Central memory CD4-positive, alpha-beta T cell (primary cell): ENCODE measurements at places on chromosomes 11 and 22.

- DNase-seq: no peak
Observed at GRCh38 chr11:83847467-83848034, 561.4 kb upstream of the CCDC90B start.

DNA sequence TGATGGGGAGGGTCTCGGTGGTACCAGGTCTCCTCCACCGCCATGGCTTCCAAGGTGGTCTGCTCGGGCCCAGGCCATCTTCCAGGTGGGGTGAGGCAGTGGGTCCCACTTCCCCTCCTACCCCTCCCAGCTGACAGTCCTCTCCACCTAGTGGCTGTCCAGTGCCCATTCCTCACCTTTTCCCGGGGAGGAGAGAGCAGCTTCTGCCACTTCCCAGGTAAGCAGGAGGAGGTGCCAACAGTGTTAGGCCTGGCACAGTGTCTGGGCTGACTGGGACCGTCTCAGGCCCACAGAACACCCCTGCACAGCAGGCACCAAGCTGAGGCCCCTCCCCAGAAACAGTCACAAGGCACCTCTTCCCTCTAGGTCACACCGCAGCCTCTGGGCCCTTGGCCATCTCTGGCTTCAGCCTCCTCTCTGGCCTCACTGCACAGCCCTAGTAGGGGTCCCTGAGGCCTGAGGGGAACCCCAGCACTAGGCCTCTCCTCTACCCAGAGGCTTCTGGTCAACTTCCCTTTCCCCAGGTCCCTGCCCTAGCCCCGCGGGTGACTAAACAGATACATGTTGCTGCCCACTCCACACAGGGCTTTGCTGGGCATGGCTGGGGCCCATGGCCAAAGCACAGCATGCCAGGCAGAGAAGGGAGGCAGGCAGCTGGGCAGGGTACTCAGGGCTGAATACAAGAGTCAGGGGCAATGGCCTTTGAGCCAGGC, 2.3 kb upstream of the ANKRD13D start:
- no peak for DNase-seq

DNA sequence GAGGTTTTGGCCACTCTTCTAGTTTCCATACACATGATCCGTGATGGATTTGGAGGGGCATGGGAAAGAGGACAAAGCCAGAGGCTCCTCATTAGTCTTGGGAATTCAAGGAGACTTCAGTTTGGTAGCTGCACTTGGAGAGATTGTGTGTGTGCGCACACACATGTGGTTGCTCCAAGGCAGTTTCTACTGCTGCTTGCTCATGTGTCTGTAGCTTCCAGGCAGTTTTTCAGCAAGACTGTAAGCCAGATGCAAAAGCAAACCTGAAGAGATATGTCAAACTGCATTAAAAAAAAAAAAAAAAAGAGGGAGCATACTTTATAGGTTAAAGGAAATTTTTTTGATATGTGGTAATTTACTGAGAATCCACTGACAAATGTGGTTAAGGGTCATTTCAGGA, 95.7 kb downstream of the OSBP2 start:
- DNase-seq: no peak

- no peak for DNase-seq
Observed at GRCh38 chr11:86916330-86916729, 38.9 kb downstream of the FZD4 start.

GRCh38 chr22:38886333-38886732, 14.3 kb upstream of the CBX6 start:
- DNase-seq: no peak

GRCh38 chr22:23984430-23984829, 4.5 kb downstream of the GSTT2 start:
- no peak for DNase-seq

DNA sequence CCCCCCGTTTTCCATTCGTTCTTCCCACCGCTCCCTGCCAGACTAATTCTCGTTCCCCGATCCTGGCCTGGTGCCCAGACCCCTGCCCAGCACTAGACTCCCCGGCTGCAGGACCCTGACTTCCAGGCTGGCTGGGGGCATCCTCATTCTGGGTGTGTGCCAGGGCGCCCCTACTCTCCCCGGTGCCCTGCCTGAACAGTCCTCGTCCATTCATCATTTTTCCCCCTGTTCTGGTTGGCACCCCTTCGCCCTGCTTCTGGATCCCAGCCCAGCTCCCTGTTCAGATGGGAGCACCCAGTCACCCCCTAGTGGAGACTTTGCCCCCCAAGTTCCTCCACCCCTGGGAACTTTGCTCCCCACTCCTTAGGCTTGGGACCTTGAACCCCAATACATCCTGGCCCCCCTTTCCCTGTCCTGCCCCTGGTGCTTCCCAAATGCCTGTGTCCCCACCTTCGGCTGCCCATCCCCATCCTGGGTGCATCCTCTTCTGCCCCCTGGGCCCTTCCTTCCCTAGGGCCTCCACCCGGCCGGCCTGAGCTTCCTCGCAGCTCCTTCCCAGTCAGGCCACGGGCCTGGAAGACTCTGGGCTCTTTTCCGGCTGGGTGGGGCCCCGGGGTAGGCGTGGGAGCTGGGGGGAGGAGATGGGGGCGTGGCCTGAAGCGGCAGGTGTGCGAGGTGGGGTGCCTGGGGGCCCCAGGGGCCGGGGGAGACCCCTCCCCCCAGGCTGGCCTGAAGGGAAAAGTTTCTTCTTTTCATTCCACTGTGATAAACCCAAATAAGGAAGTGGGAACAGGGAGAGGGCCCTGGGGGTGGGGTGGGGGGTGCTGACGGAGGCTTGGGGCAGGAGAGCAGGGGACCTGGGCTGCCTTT, 908 bp downstream of the PLCB3 start:
- no peak for DNase-seq

- no peak for DNase-seq
Observed at GRCh38 chr11:73317373-73317772, 9.3 kb downstream of the ARHGEF17 start.

GRCh38 chr11:35165423-35166368, 26.7 kb downstream of the CD44 start:
- DNase-seq: peak; percentile 98

GRCh38 chr11:46026606-46027293, 94.5 kb downstream of the PHF21A start:
- no peak for DNase-seq

DNA sequence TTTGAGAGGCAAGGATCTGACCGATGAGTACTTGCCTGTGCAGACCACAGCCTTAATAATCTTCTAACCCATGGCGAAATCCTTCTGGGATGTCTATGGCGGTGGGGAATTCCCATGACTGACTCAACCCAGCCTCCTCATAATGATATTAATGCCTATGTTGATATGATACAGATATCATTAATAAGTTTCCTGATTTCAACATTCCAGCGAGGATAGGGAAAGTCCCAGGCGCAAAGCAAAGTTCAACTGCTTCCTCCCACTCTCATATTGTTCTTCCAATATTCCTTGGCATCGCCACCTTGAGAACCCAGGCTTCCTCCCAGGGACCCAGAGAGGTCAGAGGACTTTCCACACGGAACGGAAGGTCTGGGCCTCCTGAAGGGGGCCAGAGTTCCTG, 110.3 kb upstream of the TMEM45B start:
- DNase-seq: no peak

GRCh38 chr11:68004551-68005335, 846 bp upstream of the UNC93B1 start:
- no peak for DNase-seq
